NCI-H2171 treated with DMSO at 0.1 percent for 48 hours (cell line): ENCODE measurements at places on chromosomes 4 and X.

DNA sequence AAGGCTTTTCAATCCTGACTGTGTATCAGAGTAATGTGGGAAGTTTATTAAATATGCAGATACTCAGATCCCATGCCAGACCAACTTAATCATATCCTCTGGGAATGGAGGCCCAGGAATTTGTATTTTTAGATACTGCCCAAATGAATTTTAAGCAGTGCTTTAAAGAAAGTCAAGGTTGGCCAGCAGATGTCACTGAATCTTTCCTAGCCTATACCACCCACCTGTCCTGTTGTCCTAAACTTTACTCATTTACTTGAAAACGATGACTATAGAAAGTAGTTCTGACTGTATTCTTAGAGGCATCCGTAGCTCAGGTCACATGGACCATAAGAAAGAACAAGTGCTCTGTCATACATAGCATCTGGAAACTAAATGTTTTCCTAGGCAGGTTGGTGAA lies 79.9 kb downstream of the AMOT start:
- DNase-seq: no peak

GRCh38 chr4:1538941-1539772 lies 132.9 kb upstream of the NKX1-1 start:
- DNase-seq: no peak

DNA sequence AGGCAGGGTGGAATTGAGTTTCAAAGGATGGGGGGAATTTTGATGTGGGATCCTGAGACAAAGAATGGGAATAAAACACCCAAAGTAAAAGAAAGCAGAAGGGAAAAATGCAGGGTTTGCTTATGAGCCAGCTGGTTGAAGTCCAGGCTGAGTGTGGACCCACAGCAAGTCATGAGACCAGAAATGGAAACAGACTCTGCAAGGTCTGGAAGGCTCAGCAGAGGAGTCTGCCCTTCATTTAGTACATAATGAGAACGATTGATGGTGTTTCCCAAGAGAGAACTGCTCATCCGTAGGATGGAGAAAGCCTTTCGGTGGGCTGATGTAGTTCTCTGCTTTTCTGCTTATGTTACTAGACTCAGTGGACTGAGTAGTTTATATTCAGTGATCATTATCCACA lies 259.1 kb downstream of the C4orf33 start:
- DNase-seq: no peak

- peak; percentile 5 for DNase-seq
Measured at GRCh38 chr4:147964266-147964880, 232.5 kb downstream of the ARHGAP10 start.

DNA sequence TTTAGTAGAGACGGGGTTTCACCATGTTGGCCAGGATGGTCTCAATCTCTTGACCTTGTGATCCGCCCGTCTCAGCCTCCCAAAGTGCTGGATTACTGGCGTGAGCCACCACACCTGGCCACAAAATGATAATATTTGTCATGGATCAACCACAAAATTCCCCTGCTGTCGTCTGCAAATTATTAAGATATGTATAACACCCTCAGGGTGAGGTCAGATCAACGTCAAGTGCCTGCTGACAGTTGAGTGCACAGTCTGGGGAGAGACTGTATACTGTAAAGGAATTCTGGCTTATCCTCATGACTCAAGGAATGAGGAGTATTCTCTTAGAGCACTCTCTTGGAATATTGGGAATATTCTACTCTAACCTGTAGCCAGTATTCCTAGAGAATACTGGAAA lies 11.2 kb downstream of the EPGN start:
- DNase-seq: no peak

GRCh38 chr4:170090352-170091052 lies 746 bp upstream of the AADAT start:
- DNase-seq: no peak

GRCh38 chrX:130109429-130110378 lies 593 bp downstream of the ELF4 start:
- peak; percentile 3 for DNase-seq

GRCh38 chr4:151408380-151408629 lies 671 bp upstream of the FHIP1A start:
- no peak for DNase-seq

DNA sequence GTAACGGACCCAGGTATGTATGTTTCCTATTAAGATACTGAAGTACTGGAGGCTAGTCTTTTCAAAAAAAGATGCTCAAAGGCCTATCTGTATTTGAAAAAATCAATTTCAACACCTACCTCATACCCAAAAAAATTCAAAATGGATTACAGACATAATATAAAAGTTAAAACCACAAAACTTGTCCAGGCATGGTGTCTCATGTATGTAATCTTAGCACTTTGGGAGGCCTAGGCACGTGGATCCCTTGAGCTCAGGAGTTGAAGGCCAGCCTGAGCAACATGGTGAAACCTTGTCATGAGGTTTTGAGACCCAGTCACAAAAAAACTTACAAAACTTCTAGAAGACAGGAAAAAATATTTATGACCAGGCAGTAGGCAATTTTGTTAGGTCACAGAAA lies 16.7 kb downstream of the RBMX start:
- no peak for DNase-seq

DNA sequence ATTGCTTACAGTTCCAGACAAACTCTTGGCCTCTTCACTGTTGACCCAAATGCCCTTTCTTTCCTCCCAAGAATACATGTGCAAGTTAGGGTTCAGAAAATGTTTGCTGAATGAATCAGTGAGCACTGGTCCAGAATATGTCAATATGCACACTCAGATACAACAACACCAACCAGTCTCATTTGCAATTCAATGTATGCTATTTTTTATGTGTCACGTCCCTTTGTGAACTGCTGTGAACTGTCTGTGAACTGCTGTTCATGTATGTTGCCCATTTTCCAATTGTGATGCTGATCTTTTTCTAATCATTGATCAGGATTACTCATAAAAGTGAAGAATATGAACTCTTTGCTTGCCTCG lies 17.8 kb downstream of the GAB3 start:
- no peak for DNase-seq

- DNase-seq: no peak
Measured at GRCh38 chrX:152907084-152907651, 9.3 kb downstream of the ZNF185 start.

- DNase-seq: no peak
Measured at GRCh38 chr4:15234856-15235126, 193.0 kb upstream of the C1QTNF7 start.

- DNase-seq: no peak
Measured at GRCh38 chr4:44914748-44915147, 188.4 kb upstream of the GNPDA2 start.

- no peak for DNase-seq
Measured at GRCh38 chr4:66636349-66636748, 909.0 kb downstream of the CENPC start.

- no peak for DNase-seq
Measured at GRCh38 chr4:25330905-25331808, 18.6 kb downstream of the ZCCHC4 start.

GRCh38 chr4:184731056-184731455 lies 2.8 kb downstream of the CENPU start:
- no peak for DNase-seq

- no peak for DNase-seq
Measured at GRCh38 chr4:35965300-35965699, 279.0 kb downstream of the ARAP2 start.

GRCh38 chrX:121011254-121011653 lies 25.7 kb upstream of the CT47A1 start:
- DNase-seq: no peak

GRCh38 chrX:23935106-23935505 lies 27.3 kb downstream of the CXorf58 start:
- DNase-seq: no peak

DNA sequence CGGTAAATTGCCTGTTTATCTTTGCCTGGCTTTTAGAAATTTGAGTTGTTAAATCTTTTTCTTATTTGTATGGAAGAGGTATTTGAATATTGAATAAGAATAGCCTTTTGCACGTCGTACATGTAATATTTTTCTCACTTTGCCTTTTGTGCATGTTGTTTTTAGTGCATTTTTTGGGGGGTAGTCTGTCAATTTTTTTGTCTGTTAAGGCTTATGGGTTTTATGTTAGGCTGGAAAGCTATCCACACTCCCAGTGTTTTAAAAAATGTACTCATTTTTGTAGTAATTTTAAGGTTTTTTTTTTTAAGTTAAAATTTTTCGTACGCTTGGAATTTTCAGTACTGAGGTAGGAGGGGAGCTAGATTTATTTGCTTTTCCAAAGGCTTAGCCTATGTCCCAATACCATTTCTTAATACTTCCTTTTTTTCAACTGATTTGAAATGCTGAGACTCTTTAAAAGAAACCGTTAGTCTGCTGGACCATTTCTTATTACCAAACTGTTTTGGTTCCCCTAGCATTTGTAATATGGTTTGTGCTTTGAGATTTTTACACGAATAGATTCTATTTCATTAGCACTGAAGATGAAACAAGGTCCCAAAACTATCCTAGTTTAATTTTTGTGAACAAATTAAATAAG lies 1.3 kb downstream of the HERC5 start:
- DNase-seq: no peak

DNA sequence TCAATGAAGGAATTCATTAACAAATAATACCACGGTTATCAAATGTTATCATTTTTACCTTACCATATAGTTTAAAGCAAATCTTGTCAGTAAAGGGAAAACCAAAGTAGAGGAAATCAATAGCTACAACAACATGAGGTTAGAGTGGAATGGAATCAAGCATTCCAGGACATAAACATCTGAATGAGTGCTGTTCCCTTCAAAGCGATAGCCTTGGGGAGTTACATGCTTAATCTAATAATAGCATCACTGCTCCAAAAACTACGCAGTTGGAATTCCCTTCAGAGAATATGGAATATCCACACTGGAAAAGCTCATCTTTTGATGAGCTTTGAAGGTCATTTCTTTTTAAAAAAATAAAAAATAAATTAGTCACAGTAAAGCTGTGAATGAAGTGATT lies 31.2 kb downstream of the PDE5A start:
- DNase-seq: no peak

DNA sequence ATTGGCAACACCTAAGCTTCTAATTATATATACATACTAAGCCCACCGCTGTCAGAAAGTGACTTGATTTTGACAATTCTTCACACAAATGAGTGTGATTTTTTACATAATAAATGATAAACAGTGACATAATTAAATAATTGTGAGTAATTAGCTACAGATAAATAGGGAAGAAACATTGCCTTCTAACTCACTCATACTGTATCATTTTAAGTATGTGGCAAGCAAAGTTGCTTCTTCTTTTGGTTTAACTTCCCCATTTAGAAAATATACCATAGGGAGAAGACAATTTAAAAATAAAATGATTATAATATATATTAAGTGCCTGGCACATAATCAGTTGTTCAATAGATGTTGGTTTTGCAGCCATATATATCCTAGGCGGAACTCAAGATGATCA lies 644.2 kb downstream of the FSTL5 start:
- DNase-seq: no peak

DNA sequence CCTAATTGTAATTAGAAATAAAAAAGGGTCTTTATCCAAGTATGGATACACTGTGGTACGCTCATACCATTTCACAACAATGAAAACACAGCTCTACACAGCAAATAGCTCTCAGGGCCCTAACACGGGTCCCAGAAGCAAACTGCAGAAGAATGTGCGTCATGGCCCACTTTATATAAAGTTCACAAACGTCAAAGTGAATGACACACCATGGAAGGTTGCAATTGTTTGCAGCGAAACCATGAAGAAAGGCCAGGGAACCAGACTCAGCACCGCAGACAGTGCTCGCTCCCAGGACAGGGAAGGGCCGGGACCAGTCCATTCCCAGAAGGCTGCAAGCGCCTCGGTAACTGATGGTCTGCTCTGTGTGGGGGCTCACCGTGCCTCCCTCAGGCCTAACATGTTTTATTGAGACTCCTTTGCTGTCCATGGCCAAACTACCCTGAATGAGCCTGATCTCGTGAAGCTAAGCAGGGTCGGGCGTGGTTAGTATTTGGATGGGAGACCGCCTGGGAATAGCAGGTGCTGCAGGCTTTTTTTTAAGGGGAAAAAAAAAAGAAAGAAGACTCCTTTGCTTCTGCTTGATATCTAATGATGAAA lies 47.8 kb downstream of the ACOX3 start:
- DNase-seq: no peak

DNA sequence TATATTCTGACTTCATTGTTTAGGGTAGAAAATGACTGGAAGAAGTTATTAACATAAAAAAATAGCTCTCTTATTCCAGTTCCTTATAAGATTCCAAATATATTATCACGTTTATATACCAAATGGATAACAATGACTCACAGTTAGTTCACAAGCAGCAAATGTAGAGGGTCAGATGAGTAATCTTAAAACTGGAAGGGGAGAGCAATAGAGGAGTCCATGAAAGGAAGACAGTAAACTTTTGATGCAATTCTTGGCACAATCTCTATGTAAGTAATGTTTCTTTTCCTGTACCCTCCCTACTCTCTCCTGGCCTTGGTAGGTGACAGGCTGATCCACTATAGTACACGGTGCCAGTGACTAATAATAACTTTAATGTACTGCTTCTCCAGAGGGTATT lies 259.0 kb upstream of the TRPC5 start:
- DNase-seq: no peak

DNA sequence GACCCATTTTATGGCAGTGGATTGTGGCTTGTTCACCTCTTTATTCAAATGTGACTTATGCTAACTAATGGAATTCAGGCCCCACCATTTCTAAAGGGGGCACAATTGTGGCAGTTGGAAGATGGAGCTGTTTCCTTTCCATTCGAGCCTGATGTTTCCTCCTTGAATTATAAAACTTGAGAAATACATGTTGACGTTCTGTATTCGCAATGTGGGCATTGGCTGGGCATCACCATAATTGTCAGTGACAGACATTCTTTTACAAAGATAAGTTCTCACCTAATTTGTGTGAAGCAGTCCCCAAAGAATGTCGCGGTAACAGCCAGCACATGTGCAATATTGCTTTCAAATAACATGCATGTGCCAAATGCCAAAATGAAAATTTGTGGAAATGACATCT lies 1070.2 kb upstream of the TENM3 start:
- DNase-seq: no peak

DNA sequence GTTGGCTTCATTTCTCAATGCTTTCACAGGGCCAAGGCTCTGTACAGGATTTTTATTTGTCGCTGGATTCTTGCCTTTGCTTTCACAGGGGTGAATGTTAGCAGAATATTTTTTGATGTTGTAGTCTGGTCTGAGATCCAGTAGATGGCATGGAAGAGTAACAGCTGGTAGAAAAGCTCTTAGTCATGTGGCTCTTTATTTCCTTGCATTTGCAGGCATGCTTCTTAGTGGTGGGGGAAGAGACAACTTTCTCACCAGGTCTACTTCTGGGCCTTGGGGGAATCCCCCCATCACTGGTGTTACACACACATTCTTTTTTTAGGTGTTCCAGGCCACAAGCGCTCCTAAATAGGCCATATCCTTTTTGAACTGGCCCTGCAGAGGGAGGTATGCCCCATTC lies 58.2 kb upstream of the DKK2 start:
- DNase-seq: peak; percentile 8

- peak; percentile 8 for DNase-seq
Measured at GRCh38 chr4:48109413-48110263, 24.4 kb downstream of the TXK start.

- no peak for DNase-seq
Measured at GRCh38 chr4:138724530-138724929, 291.1 kb upstream of the NOCT start.
